ENCODE measurements at places on chromosomes 3 and 15.

DNA sequence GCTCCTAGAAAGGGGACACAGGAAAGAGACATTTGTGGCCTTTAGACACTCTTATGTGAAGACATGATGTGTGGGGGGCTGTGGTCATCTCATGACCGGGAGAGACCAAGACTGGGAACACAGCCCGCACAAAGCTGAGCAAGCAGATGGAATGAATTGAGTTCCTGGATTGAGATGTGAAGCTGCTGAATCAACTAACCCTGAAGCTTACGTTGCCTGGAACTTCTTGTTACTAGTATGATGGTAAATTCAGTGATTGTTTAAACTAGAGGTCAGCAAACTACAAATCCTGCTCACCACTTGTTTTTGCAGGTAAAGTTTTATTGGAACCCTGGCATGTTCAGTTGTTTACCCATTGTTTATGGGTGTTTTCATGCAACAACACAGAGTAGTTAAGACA lies 83.4 kb upstream of the BHLHE40 start:
- no peak for DNase-seq

DNA sequence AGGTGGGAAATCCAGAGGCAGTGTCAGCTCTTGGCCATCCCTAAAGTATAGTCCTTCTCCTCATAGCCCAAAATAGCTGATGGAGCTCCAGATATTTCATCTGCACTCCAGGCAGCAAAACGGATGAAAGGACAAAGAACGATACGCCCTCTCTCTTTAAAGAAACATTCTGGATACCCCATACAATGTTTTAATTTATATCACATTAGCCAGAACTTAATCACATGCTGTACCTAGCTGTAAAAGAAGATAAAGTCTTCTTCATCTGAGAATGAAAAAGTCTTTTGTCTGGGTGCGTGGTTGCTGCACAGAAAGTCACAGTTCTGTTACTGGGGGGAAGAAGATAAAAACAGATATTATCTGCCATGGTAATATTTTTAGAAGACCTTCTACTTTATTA lies 4.3 kb upstream of the SHC4 start:
- no peak for DNase-seq

- DNase-seq = no peak
Measured at GRCh38 chr3:105802118-105802706, 66.6 kb downstream of the CBLB start.

- no peak for DNase-seq
Measured at GRCh38 chr3:131151-131888, 65.2 kb upstream of the CHL1 start.

GRCh38 chr15:40244961-40245523 lies 6.2 kb downstream of the PAK6 start:
- DNase-seq = no peak

DNA sequence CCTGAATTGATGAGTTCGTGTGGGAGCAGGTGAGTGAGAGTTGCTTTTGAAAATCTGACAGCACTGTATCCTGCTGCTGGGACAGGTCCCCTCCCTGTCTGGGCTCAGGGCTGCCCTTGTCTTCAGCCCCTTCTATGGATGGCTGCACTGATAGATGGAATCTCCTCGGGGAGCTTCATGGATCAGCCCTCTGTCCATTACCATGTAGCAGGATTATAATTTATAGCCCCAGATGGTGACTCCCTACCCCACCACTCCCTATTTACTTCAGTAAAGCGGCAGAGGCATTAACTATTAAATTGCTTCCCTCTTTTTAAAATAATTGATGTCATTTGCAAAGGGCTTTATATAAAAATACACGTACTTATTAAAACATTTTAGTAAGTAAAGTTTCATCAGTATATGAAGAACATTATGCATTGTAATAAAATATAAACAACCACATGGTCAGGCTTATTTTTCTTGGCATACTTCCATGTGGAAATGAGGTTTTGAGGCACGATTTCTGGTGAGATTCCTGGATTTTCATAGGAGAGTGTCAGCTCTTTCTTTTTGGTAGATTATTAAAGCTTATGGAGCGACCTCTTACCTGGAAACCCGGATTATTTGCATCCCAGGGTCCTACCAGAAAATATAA lies 38.5 kb downstream of the MAP3K13 start:
- DNase-seq = no peak

DNA sequence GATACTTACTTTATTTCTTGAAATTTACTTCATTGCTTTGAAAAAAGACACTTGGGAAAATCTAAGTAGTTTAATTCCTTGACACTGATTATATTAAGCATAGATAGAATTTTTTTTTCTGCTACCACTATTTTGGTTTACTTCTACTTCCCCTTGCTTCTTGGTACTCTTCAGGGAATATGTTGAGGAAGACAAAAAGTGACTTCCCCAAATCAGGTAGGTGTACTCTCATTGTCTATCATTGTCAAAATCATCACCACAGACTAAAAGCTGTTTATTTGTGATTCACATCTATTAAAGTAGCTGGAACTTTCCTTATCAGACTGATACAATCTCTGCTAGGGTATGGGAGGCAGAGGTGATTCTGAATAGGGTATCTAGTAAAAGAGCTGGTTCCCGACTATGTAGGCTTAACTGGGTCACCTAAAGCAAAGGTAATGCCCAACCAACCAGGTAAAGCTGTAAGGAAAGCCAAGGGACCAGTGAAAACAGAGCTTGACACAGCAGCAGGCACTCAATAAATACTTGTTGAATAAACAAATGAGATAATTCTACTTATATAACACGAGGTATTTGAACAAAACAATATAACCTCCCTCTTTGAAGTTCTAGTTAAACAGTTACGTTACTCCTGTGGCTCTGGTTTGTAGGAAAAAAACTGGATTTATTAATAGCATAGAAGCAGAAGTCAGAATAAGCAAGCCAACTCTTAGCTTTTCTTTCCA lies 346.9 kb downstream of the PLCL2 start:
- no peak for DNase-seq

DNA sequence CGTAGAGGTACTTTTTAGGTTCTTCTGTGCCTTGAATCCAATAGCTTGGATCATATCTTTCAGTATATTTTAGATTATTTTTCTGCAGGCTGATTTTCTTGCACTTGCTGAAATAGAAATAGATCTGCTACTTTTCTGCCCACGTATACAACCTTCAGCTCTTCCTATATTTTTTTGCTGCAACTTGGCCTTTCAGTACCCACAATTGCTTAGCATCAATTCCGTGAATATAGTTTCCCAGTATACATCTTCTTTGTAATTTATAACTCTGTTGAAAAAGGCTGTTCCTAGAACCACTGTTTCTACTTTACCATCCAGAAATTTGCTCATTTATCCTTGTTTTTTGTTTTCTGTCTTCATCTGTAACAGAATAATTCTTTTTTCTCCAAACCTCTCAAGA lies 36.2 kb downstream of the GTF2E1 start:
- no peak for DNase-seq

- DNase-seq = no peak
Measured at GRCh38 chr3:76685858-76686257, 354.0 kb upstream of the ROBO2 start.

GRCh38 chr3:11391174-11391879 lies 119.1 kb downstream of the ATG7 start:
- no peak for DNase-seq

DNA sequence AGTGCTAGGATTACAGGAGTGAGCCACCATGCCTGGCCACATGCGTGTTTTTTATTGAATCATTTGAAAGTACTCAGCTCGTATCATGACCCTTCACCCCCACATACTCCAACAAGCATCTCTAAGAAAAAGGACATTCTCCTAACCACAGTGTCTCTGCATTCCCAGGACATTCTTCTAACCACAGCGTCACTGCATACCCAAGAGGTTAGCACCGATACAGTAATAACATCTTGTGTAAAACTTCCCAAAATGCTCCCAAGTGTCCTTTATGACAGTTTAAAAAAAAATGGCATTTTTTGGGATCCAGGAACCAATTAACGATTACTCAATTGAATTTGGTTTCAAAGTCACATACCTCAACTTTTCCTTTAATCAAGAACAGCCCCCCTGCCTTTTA lies 39.6 kb downstream of the FLNB start:
- no peak for DNase-seq

DNA sequence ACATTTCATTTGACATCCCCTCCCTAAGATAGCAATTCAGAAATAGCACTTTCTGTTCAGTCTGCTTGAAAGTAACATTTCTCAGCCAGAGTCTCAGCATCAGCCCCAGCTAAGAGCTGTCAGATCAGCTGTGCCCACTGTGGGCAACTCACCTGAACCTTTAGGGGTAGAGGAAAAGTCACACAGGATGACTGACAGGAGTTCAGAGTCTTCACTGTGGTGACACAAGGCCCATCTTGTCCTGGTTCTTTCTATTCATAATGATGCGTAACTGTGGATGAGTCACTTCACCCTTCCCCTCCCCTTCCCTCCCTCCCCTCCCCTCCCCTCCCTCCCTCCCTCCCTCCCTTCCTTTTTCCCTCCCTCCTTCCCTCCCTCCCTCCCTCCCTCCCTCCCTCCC lies 96.1 kb upstream of the RASGRP1 start:
- DNase-seq = peak; percentile 44

DNA sequence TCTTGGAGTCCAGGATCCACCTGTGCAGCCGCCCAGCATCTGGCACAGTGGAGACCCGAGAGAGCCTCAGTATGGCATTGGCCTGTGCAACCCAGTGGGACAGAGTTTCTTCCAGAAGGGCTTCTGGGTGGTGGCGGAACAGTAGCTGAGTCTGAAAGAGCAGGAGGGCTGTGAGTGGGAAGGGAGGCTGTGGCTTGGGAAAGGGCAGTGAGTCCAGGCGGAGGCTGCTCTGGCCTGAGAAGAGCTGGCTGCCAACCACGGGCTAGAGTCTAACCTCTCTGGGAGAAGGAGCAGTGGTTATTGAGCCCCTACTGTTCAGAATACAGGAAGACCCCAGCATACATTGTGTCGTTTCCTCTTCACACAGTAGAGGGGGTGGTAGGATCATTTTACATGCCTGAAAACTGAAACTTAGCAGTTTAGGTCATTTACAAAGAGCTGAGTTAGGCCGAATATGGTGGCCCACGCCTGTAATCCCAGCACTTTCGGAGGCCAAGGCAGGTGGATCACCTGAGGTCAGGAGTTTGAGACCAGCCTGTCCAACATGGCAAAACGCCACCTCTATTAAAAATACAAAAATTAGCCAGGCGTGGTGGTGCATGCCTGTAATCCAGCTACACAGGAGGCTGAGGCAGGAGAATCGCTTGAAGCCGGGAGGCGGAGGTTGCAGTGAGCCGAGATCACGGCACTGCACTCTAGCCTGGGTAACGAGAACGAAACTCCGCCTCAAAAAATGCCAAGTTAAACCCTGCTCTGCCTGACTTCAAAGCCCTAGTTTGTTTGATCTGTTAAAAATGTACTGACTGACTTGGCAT lies 3.2 kb downstream of the AEN start:
- DNase-seq = peak; percentile 21

- DNase-seq = no peak
Measured at GRCh38 chr3:124873226-124873625, 13.9 kb downstream of the ITGB5 start.

GRCh38 chr15:79610021-79610420 lies 177.9 kb downstream of the MINAR1 start:
- DNase-seq = no peak
